SK-MEL-5 (cell line): ENCODE measurements at places on chromosomes 4 and X. TPM values are rescaled to one million over a fixed set of nuclear protein-coding genes. Genes with fewer than 3 reads are reported as not detected.

Gene F9
- not detected in 2 replicates for total RNA-seq

Gene CSAG3
- 7.6 and 8.9 TPM in 2 replicates for total RNA-seq

Gene WAS
- 0.42 TPM in 1 of 2 replicates, not detected in the other for total RNA-seq

DNA sequence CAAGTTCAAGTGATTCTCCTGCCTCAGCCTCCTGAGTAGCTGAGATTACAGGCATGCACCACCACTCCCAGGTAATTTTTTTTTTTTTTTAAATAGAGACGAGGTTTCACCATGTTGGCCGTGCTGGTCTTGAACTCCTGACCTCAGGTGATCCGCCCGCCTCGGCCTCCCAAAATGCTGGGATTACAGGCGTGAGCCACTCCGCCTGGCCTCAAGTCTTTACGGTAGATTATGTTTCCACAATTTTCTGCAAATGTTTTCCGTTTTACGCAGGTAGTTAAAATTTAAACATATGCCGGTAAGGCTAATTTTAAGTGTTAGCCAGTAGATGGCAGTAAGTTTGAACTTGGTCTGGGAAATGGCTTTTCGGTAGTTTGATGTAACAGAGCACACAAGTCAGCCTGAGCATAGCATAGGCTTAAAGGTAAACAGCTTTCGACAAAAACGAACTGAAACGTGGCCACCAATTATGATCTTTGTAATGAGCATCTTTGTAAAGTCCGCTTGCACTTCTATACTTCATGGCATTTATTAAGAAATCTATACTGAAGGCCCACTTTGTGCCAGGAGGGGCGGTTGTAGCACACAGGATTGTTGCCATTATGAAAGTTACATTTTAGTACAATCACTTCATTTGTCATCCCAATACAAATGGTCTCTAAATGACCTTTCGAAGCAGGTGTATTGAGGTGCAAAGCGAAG is 31.1 kb downstream of the CCKAR start:
- DNase-seq, result peak; percentile 58

GRCh38 chrX:32673193-32673592 is 538.2 kb downstream of the DMD start:
- DNase-seq, result peak; percentile 58

Gene CYTL1
- 0.35 TPM in 1 of 2 replicates, not detected in the other for total RNA-seq

- no peak for DNase-seq
Measured at GRCh38 chr4:1274871-1275270, 14.8 kb upstream of the MAEA start.

- DNase-seq, result peak; percentile 54
Measured at GRCh38 chrX:51891821-51892551, 1.4 kb upstream of the MAGED1 start.

- DNase-seq, result no peak
Measured at GRCh38 chr4:136355970-136356369, 1176.3 kb downstream of the PCDH18 start.

GRCh38 chr4:109425405-109425804 is 8.2 kb upstream of the SEC24B start:
- no peak for DNase-seq

DNA sequence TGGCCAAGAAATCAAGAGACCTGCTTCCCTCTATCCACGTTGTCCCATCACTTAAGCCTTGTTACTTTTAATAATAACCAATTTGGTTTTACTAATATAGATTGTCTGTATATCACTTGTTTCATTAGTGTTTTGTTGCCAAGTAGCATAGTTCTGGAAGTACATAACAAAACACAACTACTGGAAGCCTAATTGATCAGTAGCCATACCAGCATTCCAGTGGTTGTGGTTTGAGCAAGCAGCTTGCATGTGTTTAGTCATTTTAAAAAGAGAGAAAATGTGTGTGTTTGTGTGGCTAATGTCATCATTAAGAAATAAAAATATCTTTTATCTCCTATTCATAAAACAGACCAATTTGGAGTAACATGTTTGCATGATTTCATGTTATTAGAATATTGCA is 70.8 kb downstream of the PTPN13 start:
- DNase-seq, result peak; percentile 28

DNA sequence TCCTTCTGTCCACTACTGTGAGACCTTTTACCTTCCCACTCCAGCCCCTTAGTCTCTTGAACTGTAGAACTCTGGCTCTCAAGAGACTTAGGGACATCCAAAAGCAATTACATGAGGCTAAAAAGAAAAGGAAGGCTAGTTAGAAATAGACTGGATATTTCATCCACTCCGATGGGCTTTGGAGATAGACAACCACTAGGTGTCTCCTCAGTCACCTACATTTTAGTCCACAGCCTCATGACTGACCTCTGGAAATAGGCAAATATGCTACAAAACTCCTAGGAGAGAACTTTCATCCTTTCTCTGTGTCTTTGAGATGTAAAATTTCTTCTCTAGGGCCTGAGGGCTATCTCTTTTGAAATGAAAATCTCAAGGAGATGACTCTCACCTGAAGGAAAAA is 45.1 kb upstream of the LAMP2 start:
- DNase-seq, result peak; percentile 51

Gene CDKL5
- 2.9 TPM in 2 replicates for total RNA-seq

DNA sequence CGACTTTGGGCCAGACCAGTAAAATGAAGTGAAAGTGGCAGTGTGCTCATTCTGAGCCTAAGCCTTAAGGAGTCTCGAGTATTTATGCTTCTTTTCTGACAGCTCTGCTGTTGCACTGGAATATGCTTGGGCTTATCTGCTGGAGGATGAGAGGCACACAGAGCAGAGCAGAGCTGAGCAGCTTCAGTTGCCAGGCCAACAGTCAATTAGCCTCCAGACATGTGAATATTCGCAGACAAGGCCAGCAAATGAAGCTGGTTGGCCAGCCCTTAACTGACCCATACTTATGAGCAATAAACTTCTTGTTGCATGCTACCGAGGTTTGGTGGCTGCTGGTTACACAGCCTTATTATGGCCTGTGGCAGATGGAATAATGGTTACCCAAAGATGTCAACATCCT is 203.0 kb upstream of the GEMIN8 start:
- DNase-seq, result no peak

GRCh38 chr4:3227878-3228675 is 20.9 kb upstream of the MSANTD1 start:
- DNase-seq, result no peak

GRCh38 chr4:55218041-55218440 is 92.6 kb upstream of the KDR start:
- no peak for DNase-seq

Gene MID2
- total RNA-seq, result not detected in 2 replicates

Gene TSPAN7
- total RNA-seq, result 0.74 and 1.1 TPM in 2 replicates

DNA sequence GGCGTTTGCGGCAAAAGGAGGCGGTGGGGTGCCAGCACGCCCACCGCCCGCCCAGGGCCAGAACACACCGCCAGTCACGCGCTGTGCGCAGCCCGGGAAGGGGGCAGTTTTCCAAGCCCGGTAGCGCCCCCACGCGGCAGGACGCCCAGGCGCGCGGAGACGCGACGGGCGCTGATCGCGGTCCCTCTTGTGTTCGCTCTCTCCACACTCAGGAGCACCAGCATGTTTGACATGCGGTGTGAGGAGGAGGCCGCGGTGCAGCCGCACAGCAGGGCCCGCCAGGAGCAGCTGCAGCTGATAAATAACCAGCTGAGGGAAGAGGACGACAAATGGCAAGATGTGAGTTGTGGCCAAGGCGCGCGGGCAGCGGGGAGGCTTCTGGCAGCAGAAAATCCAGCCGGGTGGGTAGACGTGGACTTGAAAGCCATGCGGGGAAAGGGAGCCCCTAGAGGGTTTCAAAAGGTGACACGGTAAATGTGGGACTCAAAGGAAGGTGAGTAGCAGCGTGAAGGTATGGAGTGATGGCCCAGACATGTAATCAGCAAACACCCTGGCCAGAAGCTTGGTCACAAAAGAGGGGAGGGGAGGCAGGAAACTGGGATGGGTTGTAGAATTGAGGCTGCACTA is 104.1 kb downstream of the PHOX2B start:
- DNase-seq, result peak; percentile 71

DNA sequence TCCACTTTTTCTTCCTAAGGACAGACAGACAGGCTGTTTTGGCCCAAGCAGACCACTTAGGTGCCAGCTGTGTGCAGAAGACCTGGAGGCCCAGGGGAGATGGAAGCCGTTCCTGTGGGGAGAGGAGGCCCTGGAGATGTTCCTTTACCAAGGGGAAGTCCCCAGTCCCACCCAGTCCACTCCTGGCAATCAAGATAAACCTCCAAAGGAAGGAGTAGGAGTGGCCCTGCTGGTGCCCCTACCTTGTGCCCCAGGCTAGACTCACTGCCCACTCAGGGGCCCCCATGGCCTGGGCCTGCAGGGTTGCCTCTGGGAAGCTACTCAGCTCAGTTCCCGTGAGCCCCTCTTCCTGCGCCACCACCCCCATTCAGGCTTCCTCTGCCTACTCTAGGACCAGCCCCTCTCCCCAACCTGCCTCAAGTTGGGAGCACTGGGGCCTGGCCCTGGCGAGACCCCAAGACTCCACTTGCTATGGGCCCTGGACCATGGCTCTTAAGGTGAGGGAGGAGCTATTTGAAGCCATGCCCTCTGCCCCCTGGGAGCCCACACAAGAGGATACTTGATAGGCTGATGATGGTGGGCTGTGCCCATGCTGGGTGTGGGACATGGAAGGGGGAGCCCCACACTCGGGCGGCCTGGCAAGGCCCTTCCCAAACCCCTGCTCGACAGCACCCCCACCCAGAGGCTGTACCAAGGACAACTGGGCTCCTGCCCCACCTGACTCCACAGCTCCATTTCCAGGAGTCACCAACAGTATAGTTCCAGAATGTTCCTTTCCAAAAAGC is 24.8 kb upstream of the RNF4 start:
- no peak for DNase-seq

Gene MXRA5
- 0.03 TPM in 1 of 2 replicates, not detected in the other for total RNA-seq
